Pulmonary artery endothelial cell (primary cell): ENCODE measurements at places on chromosomes 16 and 17. TPM values are rescaled to one million over a fixed set of nuclear protein-coding genes. Genes with fewer than 3 reads are reported as not detected.

- no peak for DNase-seq
Observed at GRCh38 chr16:78278056-78278450, 178.6 kb downstream of the WWOX start.

GRCh38 chr17:5355421-5356129, 63.9 kb downstream of the NUP88 start:
- DNase-seq, result no peak

GRCh38 chr16:53131050-53131362, 76.2 kb downstream of the CHD9 start:
- no peak for DNase-seq

GOSR1 gene
- total RNA-seq, result 20.9 and 26.0 TPM in 2 replicates

- DNase-seq, result no peak
Observed at GRCh38 chr17:21223086-21223485, 9.1 kb upstream of the TMEM11 start.

DNA sequence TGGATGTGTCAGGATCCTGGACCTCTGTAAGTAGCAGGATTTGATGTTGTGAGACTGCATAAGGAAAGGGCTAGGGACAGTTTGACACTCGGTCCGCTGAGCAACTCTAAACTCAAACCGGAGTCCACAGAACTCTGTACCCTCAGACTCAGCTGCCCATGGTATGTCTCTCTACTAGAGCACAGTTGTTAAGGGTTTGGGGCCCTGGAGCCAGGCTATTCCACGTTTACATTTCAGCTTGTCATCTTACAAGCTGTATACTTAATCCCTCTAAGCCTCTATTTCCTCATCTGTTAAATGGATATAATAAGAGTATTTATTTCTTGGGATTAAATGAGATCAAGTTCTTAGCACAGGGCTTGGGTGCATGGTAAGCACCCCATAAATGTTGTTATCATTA, 27.9 kb downstream of the HOXB1 start:
- no peak for DNase-seq

GRCh38 chr16:9279291-9280068, 188.0 kb downstream of the HAPSTR1 start:
- no peak for DNase-seq
